ENCODE measurements at places on chromosomes 16 and 17. TPM values are rescaled to one million over a fixed set of nuclear protein-coding genes. Genes with fewer than 3 reads are reported as not detected.

DNA sequence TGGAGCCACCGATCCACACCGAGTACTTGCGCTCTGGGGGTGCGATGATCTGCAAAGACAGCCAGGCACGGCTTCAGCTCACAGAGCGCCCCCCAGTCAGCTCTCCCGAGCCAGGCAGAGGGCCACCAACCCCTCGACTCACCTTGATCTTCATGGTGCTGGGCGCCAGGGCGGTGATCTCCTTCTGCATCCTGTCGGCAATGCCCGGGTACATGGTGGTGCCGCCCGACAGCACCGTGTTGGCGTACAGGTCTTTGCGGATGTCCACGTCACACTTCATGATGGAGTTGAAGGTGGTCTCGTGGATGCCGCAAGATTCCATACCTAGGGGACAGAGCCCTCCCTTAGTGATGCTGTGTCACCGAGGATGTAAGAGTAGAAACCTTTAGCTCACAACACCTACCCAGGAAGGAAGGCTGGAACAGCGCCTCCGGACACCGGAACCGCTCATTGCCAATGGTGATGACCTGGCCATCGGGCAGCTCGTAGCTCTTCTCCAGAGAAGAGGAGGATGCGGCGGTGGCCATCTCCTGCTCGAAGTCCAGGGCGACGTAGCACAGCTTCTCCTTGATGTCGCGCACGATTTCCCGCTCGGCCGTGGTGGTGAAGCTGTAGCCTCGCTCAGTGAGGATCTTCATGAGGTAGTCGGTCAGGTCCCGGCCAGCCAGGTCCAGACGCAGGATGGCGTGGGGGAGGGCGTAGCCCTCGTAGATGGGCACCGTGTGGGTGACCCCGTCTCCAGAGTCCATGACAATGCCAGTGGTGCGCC, 1.6 kb downstream of the ACTG1 start:
- no peak for DNase-seq

GRCh38 chr16:88977018-88977811, at the start of gene CBFA2T3:
Gene CBFA2T3 (minus strand): TSS chr16:88977207. CDS start chr16:88976807, 400 bp downstream.
- DNase-seq: peak; percentile 94

DNA sequence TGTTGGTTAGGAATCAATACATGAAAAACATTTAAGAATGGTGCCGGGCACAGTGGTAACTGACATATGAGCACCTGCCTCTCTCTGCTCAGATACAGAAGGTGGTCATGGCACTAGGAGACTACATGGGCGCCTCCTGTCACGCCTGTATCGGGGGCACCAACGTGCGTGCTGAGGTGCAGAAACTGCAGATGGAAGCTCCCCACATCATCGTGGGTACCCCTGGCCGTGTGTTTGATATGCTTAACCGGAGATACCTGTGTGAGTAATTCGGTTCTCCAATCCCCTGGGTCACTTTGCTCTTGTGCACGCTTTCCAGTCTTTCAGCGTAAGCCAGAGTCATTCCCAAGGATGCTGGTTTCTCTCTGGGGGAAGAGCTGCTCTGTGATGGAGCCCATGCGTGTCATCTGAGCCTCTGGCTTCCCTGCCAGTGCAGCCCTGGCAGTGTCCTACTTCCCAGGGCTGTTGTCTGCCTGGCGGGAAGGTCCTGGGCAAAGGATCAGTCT, 3.0 kb upstream of the CD68 start:
- no peak for DNase-seq

- no peak for DNase-seq
Measured at GRCh38 chr17:41687828-41688640, 651 bp upstream of the EIF1 start.

DNA sequence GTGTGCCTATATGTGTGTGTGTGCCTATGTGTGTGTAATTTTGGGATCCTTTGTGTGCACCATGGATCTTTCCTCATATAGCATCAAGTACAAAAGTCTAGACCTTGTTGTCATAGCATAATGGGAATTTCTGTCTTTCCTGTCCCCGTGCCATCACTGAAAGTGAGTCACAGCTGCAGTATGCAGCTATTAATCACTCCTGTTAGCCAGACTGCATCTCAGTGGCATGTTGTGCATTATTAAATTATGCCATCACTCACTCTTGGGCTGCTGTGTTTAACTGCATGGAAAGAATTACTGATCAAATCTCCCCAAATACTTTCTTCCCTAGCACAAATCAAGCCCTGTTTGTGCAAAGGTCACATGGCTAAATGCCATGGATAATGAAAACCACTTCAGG, 92.4 kb downstream of the CBLN1 start:
- DNase-seq: no peak

DNA sequence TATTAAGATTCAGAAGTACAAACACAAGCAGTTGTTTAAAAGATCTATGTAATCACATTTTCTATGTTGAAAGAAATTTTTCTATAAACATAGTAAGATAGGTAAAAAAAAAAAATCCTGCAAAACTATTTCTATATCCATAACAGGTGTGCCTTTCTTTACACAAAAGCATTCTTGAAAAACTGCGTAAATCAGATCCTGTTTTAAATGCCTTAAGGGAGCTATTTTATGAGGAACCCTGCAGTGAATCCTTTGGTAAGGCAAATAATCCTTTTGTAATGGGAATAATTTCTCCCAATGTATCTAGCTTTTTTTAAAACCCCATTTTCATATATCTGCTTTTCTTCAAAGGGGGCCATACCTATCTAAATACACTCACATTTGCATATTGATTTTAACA, 157.3 kb downstream of the AATF start:
- no peak for DNase-seq

GRCh38 chr17:48575066-48575582, 3.0 kb downstream of the HOXB4 start:
- DNase-seq: no peak

DNA sequence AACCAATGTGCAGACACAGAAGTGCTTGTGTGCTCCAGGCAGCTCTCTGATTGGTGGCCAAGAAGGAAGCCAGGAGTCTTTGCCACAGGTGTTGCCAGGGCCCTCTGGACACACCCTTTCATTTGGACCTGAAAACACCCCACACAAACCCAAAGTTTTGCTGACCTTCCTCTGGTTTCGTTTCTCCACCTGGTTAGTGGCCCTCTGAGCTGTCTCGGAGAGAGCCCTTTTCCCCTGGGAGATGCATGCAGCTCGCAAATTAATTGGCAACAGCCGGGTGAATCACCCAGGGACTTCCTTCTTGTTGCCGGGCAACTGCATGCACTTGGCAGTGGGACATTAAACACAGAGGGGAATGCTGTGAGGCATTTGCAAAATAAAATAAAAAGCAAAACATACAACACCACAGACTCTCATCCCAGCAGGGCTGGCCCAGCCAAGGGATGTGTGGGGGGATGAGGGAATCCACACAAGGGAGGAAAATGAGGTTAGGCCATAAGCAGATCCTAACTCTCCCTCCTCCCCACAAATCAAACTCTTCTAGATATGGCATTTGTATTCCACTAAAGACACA, 286.6 kb downstream of the SOX9 start:
- DNase-seq: no peak

DNA sequence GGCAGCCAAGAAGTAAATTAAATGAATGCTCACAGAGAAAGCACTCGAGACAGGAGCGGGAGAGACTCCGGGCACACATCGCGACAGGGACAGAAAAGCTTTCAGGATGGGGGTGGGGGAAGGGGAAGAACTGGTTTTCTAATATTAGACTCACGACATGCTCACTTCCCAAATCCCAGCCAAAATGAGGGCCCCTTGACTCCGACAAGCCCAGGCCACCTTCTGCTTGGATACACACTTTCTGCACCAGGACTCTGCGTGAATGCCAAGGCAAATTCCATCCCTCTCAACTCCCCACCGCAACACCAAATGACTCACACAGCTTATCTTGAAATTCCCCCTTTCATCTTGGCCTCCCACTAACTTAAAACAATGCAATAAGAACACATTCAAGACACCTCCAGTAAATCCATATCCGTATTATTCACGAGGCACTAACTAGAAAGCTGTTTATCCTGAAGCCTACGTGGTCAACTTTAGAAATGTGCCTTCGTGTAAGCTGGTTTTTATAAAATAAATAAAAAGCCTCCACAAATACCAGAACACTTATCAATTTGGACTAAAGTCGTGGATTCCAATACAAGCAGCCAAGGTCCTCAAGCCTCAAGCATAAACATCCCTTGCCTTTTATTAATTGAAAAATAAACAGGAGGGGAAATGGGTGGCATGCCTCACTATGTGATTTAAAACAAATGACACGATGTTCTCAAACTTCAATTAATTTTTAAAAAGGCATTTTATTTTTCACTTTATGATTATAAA, 46.1 kb downstream of the NXN start:
- no peak for DNase-seq

DNA sequence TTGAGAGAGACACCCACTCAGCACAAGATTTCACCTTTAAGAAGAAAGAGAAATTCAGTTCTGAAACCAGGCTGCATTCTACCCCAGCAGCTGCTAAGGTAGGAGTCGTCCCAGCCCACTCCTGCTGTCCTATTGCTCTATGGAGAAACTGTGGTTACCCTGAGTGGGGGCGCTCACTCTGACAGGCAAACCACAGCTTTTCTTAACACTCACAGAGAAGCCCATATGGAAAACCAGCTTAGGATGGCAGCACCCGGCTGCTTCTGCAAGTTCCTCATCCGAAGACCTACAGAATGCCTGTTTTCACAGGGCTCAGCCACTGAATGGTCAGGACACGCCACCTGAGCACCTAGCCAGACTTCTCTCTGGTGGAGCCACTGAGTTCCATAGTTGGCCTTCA, 7.5 kb downstream of the ATP5PD start:
- no peak for DNase-seq

- no peak for DNase-seq
Measured at GRCh38 chr16:70416748-70417616, 21.9 kb downstream of the ST3GAL2 start.

- DNase-seq: no peak
Measured at GRCh38 chr17:82065193-82065637, 389 bp downstream of the DUS1L start.

DNA sequence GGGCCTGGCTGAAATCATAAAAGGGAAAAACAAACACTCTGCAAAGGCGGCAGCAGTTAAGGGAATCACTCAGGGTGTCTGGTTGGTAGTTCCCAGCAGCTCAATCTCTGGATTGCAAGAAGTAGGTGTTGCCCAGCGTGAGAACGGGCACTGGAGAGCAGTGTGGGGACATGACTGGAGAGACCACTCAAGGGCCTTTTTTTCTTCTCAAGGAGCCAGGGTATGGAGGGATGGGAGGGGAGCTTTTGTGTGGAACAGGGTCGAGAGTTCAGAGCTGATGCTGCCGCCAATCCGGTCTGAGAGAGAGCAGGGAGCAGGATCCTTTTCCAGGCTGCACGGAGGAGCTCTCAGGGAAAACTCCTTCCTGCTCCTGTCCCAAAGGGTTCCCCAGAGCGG, 15.2 kb downstream of the SCNN1B start:
- DNase-seq: peak; percentile 6

LDHD gene
- total RNA-seq: 89.3 TPM

PPL gene
- total RNA-seq: 5.6 TPM

ASPA gene
- total RNA-seq: 0.94 TPM

PYY gene
- not detected for total RNA-seq

DNAI2 gene
- total RNA-seq: not detected
